Psoas muscle (tissue), 8 donors: ENCODE measurements at places on chromosomes 3 and 15.
A peak's percentile ranks its signal among the peaks of the same experiment; 100 is the strongest.

DNA sequence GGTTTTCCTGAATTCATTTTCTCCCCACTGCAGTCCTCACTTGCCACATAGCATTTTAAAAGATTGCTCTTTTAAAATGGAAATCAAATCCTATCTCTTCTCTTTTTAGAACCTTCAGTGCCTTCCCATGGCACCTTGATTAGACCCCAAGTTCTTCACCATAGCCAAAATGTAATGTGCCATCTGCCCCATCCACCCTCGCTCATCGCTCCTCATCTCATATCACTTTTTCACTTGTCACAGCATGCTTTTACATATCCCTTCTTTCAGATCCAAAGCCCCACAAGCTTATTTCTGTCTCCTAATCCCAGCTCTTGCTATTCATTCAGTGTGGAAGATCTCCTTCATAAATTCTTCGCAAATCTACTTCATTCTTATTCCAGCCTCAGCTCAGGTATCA is 161.7 kb downstream of the CD47 start:
- no peak for DNase-seq

GRCh38 chr3:49359623-49360022 is 1.5 kb upstream of the GPX1 start:
- no peak for DNase-seq

DNA sequence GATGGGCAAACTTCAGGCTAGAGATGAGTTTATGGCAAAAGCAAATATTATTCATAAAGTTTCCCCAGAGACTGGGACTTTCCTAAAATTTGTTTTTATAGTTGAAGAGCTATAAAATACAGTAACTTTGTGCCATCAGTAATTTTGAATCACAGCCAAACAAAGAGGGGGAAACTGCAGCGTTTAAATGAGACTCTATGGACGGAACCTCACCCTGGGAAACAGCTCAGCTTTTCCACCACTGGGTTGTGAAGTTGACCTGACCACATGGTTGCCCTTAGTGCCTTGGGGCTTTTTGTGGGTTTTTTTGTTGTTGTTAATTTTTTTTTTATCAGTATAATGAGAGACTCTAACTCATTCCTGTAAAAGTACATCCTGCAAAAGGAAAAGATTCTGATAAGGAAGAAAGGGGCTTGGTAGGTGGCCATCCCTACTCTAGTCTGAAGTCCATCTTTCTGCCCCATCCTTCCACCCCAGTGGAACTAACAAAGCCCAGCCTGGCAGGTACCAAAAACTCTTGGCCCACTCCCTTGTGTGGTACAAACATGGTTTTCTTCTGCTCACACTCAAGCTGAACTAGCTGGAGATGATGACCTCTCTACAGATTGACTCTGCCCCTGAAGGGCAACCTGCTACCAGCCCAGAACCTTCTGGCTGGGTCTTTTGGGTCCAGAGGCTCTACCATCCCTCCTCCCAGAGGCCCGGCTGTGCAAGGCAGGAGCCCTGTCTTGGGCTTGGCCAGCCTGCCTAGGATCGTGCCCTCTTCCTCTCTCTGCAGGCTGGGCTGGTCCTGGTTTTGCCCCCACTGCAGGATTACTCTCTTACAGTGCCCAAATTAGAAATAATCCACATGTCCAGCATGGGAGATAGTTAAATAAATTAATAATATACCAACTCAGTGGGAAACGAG is 41.2 kb downstream of the RLBP1 start:
- DNase-seq: no peak

- no peak for DNase-seq
Measured at GRCh38 chr3:146543461-146544001, 876 bp downstream of the PLSCR1 start.

DNA sequence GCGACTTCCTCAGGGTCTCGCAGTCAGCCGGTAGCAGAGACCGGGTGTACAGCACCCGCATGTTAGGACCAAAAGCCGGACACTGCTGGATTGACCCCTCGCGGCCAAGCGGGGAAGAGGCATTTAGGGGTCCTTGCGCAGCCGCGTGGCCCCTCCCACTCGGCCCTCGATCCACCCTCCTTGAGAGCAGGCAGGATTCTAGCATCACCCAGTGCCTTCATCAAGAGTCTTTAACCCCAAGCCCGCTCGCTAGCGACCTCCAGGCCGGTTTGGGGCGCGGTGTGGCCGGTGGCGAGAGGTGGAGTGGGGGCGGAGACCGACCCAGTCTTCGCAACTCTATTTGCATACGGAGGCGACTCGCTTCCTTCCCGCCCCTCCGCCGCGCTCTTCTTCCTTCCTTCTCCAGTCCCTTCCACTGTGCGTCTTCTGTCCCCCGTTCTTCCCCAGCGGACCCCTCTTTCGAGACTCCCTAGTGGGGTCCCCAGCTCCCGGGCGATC is at the start of gene ST6GAL1:
TSS of gene ST6GAL1 (plus strand) at position 384 of the 498 bp plus-strand sequence. CDS start 112,178 bp downstream, outside the sequence.
- DNase-seq: peak; percentile 74

- no peak for DNase-seq
Measured at GRCh38 chr3:150252462-150252861, 155.6 kb upstream of the TSC22D2 start.
